GM12878 (cell line): ENCODE measurements at places on chromosomes 16 and 17. TPM values are rescaled to one million over a fixed set of nuclear protein-coding genes. Genes with fewer than 3 reads are reported as not detected.

KRTAP16-1 gene
- total RNA-seq = not detected in 2 replicates

UNKL gene
- total RNA-seq = 18.4 and 21.6 TPM in 2 replicates

JUP gene
- 31.7 and 36.3 TPM in 2 replicates for total RNA-seq

FZD2 gene
- 4.2 and 4.3 TPM in 2 replicates for total RNA-seq

NRN1L gene
- total RNA-seq = 0.92 TPM in 1 of 2 replicates, not detected in the other

SEZ6L2 gene
- 0.37 and 0.49 TPM in 2 replicates for total RNA-seq

NME4 gene
- total RNA-seq = 133 and 141 TPM in 2 replicates

OR4D1 gene
- total RNA-seq = not detected in 2 replicates

SGCA gene
- total RNA-seq = 0.51 and 0.56 TPM in 2 replicates

TEX14 gene
- total RNA-seq = 0.37 and 0.46 TPM in 2 replicates

CRYBA1 gene
- not detected in 2 replicates for total RNA-seq

KRT17 gene
- total RNA-seq = 2.4 and 2.7 TPM in 2 replicates

TBC1D26 gene
- total RNA-seq = not detected in 2 replicates

SLFN12 gene
- total RNA-seq = 11.6 and 12.8 TPM in 2 replicates

ZNF747 gene
- total RNA-seq = 10.7 and 12.0 TPM in 2 replicates

HOXB8 gene
- 0.21 TPM in 1 of 2 replicates, not detected in the other for total RNA-seq
